ENCODE measurements at places on chromosomes 4 and X.

GRCh38 chr4:139813881-139814280 is 148.3 kb downstream of the MGST2 start:
- DNase-seq: no peak

DNA sequence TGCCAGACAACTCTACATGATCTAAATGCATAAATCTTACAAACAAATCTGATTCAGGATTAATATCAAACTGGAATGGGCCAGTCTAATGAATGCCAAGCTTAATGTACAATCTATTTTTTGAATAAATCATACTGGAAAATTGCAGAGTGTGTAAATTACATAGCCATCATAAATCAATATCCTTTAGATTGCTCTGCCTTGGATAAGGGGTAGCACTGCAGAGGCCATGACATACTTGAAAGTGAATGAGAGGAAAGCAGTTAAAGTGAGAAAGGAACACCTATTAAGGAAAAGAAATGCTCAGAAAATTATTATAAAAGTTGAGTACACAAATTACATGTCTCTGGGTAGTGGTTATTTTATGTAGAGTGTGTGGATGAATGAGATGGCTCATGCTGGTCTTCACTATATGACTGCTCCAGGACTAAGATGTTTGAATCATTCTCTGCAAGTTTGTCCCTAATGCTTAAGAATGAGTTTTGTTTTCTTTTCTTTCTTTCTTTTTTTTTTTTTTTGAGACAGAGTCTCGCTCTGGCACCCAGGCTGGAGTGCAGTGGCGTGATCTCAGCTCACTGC is 100.2 kb downstream of the ADGRL3 start:
- DNase-seq: no peak

DNA sequence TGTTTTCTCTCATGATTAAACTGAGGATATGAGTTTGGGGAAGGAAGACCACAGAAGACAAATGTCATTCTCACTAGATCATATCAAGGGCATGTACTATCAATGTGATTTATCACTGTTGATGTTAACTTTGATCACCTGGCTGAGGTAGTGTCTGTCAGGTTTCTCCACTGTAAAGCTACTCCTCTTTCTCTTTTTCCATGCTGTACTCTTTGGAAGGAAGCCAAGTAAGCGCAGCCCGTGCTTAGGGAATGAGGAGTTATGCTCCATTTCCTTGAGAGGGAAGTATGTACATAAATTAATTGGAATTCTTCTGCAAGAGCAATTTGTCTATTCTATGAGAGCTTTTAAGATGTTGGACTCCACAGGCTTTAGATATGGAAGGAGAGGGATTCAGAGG is 4.0 kb upstream of the KANTR start:
- DNase-seq: peak; percentile 48

DNA sequence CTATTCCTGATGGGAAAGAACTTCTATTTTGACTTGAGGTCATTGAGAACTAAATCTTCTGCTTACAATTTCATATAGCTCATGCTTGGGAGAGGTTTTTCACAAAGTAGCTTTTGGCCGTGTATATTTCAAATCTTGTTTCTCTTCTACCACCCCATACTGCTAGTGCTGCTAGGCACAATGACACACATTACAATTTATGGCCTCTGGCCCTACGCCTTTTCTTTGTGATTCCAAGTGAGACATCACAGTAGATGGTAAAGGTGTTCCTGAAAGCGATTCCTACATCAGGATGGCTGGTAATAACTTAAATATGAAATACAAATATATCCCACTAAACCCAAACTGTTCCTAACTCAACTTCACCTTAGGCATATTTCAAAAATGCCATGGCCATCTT is 101.1 kb downstream of the ATXN3L start:
- DNase-seq: no peak

GRCh38 chrX:42247241-42247640 is 323.9 kb upstream of the CASK start:
- DNase-seq: no peak

GRCh38 chr4:40254608-40255392 is 58.0 kb downstream of the RHOH start:
- no peak for DNase-seq

DNA sequence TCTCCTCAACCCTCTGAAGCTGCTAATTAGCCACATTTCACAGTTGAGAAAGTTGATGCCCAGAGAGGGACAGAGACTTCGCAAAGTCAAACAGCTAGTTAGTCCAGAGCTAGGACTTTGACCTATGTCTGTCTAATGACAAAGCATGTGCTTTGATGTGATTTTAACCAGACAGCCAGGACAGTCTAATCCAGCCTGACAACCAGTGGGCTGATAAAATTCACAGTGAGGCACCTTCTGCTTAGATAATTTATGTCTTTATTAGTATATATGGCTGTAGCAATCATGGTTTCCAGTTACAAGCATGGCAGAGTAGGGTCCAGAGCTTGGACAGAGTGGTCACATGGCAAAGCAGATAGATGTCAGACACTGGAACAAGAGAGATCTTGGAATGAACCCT is 133.6 kb upstream of the C1QTNF7 start:
- no peak for DNase-seq

DNA sequence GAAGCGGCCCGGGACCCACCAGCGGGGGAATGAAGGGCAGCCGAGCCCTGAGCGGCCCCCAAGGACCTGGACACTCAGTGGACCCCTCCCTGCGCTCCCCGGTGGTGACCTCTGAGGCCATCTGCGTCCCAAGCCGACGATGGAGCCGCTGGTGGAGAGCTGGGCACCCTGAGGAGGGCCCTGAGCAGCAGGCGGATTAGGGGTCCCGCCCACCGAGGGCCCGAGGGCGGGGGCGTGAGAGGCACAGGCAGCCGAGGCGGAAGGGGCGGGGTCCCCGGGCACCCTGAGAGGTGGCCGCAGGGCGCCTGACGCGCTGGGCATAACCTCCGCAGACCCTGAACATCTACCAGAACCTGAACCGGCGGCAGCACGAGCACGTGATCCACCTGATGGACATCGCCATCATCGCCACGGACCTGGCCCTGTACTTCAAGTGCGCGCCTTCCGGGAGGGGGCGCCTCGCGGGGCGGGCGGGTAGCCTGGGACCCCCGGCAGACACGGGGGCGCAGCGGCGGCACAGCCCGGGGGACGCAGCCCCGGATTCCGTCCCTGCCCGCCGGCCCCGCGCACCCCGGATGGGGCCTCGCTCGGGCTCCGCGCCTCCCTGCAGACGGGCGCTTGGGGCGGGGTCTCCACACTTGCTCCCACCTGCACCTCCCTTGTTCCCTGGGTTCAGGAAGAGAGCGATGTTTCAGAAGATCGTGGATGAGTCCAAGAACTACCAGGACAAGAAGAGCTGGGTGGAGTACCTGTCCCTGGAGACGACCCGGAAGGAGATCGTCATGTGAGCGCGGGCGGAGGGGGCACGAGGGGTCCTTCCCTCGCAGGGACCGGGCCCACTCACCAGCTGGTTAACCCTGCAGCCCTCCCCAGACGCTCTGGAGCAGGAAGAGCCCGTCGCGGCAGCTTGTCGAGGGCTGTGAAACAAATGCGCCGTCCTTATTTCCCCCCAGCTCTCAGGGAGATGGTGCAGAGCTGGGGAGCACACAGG is 10.3 kb downstream of the ATP5ME start:
- no peak for DNase-seq

DNA sequence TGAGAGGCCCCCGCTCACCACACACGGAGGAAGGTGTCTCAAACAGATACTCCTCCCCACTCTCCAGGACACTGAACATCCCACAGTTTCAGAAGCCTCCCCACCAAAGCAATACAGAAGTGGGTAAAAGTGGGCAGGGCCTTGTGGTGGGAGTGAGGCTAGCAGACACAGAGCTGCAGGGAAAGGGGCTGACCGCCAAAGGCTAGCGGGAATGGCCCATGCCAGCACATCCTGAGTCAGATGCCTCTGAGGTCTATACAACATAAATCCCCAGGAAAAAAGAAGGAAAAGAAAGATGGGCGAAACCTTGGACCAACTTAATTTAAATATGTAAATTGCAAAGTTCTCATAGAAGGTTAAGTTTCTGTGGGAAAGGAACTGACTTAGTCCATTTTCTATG is 21.9 kb upstream of the ARHGAP10 start:
- no peak for DNase-seq

DNA sequence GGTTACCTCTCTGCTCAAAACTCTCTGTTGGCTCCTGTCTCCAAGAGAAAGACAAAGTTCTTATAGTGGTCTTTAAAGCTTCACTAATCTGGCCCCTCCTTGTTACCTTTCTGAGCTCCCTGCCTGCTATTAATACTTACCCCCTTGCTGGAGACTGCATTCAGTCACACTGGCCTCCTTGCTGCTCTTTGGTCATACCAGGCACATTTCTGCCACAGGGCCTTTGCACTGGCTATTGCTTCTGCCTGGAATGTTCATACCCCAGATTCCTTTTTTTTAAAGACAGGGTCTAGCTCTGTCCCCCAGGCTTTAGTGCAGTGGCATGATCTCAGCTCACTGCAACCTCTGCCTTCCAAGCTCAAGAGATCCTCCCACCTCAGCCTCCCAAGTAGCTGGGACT is 15.9 kb upstream of the RAB9A start:
- no peak for DNase-seq

DNA sequence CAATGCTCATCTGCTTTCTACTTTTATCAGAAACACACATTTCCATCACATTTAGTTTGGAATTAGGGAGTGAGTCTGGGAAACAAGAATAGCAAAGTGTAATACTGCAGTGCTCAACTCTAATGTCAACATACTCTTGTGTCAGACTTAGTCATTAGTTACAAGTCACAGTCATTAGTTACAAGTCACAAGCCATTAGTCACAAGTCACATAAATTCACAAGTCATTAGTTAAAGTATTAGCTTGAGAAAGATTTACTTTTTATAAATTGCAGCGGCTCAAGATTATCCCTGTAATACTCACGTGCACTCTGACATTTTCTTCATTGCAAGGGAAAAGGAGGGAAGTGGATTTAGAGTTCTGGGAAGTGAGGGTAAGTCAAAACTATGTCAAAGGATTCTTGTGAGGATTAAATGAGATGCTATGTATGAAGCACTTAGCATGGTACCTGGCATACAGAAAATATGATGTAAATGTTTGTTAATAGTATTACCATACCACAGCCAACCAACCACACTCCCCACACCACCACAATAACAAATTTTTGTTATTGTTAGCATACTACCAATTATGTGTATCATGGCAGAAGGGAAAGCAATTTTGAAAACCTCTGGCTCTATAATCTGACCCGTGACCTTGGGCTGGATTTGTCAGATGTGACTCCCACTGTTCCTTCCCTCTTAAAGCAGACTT is 116.6 kb downstream of the ARHGAP24 start:
- DNase-seq: no peak

DNA sequence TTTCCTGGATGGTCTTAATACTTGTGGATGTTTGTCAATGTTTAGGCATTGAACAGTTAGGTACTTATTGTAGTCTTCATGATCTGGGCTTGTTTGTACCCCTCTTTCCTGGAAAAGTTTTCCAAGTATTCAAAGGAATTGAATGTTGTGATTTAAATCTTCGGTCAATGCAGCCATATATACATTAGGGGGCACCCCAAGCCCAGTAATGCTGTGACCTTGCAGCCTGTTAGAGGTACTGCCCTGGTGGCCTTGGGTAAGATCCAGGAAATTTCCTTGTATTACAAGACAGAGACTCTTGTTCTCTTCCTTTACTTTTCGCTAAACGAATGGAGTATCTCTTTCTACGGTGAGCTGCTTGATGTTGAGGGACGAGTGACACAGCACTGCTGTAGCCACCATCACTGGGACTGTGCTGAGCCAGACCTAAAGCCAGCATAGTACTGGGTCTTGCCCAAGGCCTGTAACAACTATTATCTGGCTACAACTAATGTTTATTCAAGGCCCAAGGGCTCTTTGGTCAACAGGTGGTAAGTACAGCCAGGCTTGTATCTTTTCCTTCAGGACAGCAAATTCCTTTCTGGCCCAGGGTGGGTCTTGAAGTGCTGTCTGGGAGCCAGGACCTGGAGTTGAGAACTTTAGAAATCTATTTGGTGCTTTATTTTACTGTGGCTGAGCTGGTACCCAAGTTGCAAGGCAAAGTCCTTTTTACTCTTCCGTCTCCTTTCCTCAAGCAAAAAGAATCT is 118.3 kb upstream of the ATOH1 start:
- no peak for DNase-seq

GRCh38 chr4:40046311-40046980 is 10.2 kb upstream of the N4BP2 start:
- DNase-seq: no peak

- DNase-seq: no peak
Observed at GRCh38 chrX:14641681-14642655, 112.6 kb downstream of the GLRA2 start.

GRCh38 chr4:102500352-102500695 is 835 bp upstream of the NFKB1 start:
- no peak for DNase-seq

DNA sequence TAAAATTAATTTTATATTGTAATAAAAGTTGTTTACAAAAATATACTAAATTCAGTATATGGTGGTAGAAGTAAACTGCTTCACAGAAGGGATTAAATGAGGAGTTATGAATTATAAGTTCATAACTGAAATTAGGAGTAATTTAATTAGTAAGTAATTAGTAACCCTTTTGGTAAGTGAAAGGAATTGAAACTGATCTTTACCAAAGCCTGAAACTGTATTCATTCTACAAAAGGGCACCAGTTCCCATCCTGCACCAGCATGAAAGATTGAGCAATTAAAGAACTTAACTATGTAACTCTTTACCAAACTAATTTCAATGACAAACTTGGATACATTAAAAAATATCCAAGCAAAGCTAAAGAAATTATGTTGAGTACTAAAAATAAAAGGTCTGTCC is 8.2 kb downstream of the MED14 start:
- no peak for DNase-seq

DNA sequence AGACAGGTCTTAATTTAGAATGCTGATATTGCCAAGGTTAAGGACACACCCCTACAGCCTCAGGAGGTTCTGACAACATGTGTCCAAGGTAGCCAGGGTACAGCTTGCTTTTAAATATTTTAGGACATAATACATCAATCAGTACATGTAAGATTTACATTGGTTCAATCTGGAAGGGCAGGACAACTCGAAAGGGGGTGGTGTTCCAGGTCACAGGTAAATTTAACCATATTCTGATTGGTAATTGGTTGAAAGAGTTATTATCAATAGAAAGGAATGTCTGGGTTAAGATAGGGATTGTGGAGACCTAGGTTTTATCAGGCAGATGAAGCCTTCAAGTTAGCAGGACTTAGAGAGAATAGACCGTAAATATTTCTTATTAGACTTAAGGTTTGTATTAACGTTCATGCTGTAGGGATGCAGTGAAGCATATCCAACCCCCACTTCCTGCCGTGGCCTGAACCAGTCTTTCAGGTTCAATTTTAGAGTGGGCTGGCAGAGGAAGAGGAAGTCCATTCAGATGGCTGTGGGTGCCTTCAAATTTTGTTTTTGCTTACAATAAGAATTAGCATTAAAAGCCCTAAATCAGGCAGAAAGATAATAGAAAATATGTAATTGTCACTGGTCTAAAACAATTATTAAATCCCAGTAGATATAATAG is 136.5 kb upstream of the GALNTL6 start:
- no peak for DNase-seq

GRCh38 chr4:183158062-183158461 is 59.0 kb downstream of the WWC2 start:
- DNase-seq: no peak

DNA sequence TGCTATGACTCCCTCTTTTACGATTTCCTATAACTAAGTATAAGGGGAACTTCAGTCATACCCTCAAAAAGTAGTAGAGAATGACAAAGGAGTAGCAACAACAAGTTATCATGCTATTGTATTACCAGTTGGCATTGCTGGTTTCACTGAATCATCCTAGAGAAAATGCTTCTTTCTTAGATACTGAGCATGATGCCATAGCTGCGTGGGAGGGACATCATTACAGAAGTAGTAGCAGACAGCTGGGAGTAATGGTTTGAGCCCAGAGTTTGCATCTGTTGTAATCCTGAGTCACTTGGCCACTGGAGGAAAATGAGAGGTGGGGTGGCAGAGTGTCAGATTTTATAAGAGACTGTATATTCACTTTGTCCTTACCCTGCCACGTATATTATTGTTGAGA is 38.6 kb downstream of the MTMR1 start:
- DNase-seq: no peak
